ENCODE measurements at places on chromosomes 6 and 20.
A peak's percentile ranks its signal among the peaks of the same experiment; 100 is the strongest.

DNA sequence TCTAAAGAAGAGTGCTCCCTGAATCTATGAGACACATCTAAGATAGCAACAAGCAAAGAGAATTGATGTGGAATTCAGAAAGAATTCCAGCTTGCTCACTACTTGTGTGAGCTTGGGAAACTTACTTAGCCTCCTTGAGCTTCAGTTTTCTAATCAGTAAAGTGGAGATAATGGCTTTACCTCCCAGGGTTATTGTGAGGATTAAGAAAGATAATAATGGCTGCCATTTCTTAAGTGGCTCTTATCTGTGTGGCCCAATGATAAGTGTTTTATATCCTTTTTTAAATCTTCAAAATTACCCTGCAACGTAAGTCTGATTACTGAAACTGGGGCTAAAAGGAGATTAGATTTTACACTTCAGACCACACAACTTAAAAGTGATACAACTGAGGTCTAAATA lies 418.5 kb downstream of the LMBRD1 start:
- DNase-seq = no peak

DNA sequence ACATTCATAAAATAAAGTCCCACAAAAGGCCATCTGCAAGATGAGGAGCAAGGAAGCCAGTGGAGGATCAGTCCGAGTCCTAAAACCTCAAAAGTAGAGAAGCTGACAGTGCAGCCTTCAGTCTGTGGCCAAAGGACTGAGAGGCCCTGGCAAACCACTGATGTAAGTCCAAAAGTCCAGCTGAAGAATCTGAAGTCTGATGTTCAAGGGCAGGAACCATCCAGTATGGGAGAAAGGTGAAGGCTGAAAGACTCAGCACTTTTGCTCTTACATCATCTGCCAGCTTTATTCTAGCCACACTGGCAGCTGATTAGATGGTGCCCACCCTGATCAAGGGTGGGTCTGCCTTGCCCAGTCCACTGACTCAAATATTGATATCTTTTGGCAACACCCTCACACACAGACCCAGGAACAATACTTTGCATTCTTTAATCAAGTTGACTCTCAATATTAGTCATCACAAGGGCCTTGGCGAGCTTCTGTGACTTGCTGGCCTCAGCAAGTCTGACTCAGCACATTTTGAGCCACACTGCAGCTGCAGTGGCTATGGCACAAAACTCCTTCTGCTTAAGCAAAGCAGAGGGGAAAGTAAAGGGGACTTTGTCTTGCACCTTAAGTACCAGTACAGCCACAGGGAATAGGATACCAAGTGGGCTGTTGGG lies 1370.3 kb upstream of the CITED2 start:
- peak; percentile 40 for DNase-seq

DNA sequence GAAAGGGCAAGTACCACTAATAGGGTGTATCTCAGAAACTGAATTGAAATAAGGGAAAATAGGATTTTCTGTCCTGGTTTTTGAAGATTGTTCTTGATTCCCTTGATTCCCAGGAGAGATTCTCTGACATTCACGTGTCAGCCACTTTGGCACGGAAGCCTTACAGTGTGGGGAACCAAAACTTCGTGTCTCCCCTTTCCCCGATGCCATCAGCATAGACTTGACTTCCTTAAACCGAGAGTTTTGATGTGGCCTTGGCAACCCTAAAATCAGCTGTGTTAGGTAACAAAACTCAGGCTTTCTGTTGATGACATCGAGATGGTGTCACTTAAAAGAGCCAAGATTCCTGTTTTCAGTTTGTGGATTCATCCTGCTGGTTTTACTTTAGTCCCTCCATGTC lies 7.5 kb downstream of the HMGN4 start:
- no peak for DNase-seq

- DNase-seq = no peak
Measured at GRCh38 chr20:17343091-17343490, 116.3 kb downstream of the PCSK2 start.

- no peak for DNase-seq
Measured at GRCh38 chr6:118537574-118537973, 10.5 kb upstream of the PLN start.

GRCh38 chr20:87401-87800 lies at the start of gene DEFB125:
Gene DEFB125 (plus strand): TSS chr20:87672. CDS start chr20:87710, 38 bp downstream.
- DNase-seq = no peak

GRCh38 chr6:37807656-37808055 lies 11.9 kb upstream of the ZFAND3 start:
- DNase-seq = no peak

GRCh38 chr6:11609324-11610071 lies 71.9 kb downstream of the TMEM170B start:
- DNase-seq = peak; percentile 98

GRCh38 chr20:9838378-9839295 lies at the start of gene PAK5:
Gene PAK5 (minus strand): TSS chr20:9839076. CDS start chr20:9644328, 194,748 bp downstream.
- DNase-seq = no peak

DNA sequence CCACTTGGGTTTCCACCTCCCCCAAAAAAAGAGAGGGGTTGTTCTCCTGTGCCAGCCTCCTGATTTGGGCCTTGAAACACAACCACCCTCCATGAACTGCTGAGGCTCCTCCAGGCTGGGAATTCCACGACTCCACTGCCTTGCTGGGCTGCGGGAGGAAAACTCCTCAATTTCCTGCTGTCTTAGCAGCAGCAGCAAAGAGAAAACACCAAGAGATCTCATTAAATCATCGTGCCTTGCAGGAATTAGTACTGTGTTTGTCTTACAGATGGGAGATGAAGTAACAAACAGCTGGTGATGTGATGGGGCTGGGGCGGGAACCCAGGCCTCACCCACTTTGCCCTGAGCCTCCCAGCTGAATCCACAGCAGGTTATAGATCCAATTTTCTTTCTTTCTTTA lies 29.0 kb downstream of the BPIFB1 start:
- no peak for DNase-seq

DNA sequence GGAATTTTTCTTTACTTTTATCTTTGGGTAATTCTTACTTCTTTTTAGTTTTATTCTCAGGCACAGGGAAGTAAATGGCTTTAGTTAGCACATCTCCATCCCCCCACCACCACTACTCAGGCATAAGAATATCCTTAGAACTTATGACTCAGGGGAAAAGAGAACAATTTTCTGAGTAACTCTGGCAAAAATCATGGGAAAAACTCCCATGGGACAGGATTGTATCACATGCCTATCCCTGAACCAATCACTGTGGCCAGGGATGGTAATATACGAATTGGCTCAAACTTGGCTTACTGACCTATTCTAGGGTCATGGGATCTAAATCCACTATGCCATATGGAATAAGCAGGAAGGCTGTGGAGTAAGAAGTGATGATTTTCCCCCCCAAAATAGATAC lies 339.1 kb downstream of the BTBD3 start:
- DNase-seq = no peak

DNA sequence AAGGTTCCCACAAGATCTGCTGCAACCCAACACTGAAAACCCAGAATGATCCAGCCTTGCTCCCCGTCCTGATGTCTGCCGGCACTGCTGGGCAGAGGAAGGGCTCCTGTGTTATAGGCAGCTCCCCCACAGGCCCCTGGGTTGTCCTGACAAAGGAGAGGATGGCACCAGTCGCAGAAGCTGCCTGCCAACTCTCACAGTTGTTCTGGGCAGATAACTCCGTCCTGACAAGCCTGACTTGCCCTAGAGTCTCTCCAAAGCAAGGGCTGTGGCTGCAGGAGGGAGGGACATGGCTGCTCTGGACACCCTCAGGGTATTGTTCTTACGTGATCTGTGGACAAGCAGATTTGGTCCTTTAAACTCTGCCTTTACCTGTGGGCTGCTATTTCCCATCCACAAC lies 243.8 kb downstream of the CDH26 start:
- DNase-seq = no peak

- DNase-seq = no peak
Measured at GRCh38 chr20:46131396-46131795, 13.3 kb downstream of the CD40 start.

DNA sequence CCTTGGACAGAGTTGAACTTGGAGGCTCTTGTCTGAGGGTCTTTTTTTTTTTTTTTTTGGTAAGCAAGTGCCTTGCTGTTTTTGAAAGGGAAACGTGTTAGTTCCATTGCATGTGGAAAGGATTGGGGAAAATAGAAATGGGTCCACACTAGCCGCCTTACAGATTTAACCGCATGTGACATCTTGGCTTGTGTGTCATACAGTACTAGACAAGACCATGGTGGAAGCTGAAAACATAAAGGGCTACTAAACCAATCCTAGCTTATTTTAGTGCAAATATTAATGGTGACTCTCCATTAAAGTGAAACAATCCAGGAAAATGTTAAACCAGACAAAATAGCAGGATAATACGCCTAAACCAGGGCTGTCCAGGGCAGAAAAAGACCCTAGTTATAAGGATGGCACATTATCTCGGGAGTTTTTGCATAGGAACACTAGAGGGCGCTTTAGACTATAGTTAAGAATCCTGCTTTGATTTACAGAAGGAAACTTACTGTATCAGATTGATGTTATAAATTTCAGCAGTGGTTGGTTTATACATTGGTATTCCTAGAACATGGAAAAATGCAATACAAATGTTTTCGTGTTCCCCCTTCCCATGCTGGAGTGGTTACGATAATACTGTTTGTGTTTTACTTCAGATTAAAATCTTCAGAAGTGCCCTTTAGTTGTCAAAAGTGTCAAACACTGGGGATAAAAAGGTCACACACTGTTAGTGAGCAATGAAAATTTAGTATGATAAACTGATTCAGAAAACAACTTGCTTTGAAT lies 59.8 kb upstream of the DEK start:
- peak; percentile 58 for DNase-seq

- DNase-seq = no peak
Measured at GRCh38 chr6:166281104-166281503, 27.1 kb downstream of the PRR18 start.

GRCh38 chr6:10465629-10466499 lies 51.0 kb upstream of the TFAP2A start:
- DNase-seq = no peak

- no peak for DNase-seq
Measured at GRCh38 chr20:36234771-36235320, 1.4 kb upstream of the AAR2 start.

GRCh38 chr20:14331646-14332045 lies 5.8 kb downstream of the FLRT3 start:
- no peak for DNase-seq

- no peak for DNase-seq
Measured at GRCh38 chr6:46773201-46773855, 19.9 kb upstream of the MEP1A start.

DNA sequence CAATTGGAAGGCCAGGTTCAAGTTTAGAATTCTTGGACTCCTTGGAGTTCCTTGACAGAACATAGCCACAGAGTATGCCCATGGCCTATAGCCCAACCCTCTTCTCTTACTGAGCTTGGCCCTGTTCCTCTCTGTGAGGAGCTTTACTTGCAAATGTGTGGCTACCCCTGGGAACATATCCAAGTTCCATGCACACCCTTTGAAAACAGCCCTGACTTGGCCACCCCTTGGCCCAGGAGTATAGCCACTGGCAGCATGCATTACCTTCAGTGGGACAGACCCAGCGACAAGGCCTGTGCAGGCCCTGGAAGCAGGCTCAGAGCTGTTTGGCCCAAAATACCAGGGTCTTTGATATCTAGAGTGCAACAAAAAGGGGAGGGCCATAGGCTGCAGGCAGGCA lies 19.5 kb upstream of the MAS1 start:
- no peak for DNase-seq

DNA sequence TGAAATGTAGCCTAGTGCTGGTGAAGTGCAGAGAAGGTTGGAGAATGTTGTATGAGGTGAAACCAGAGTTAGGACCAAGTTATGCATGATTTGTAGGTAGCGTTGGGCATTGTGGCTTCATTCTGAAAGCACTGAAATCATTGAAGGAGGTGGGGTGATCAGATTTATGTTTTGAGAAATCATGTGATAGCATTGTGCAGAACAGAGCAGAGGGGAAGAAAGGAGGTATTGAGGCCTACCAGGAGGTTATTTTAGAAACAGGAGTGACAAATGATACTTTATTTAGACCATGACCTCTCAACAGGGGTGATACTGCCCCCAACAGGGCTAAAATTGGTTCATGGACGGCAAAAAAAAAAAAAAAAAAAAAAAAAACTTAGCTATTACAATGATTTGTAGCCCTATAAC lies 15.6 kb upstream of the HMGN3 start:
- no peak for DNase-seq

DNA sequence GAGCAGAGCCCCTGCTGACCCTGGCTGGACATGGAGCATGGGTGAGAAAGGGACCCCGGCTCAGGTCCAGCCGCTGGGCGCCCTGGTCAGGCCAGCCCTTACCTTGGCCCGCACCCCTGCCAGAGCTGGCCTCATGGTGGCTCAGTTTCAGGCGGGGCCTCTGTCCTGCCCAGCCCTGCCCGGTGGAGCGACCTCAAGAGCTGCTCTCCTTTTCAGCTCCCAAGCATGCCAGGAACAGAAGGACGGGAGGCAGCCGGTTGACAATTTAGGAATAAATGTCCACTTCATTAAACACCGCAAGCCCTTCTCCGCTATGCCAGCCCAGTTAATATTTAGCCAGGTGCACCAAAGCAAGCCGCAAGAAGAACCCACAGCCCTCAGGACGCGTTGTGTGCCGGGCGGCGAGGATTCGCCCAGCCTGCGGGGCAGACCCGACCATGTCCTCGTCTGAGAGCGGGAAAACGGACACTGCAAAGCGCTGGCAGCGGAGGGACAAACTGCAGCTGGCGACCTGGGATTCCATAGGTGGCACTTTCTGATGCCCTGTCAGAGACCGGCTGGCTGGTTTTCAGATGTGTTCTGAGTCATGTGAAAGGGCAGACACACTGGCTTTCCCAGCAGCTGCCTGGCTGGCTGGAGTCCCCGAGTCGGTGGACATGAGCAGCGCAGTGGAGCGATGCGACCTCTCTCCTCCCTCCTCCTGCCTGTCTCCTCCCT lies 221.9 kb downstream of the TTLL2 start:
- no peak for DNase-seq

- DNase-seq = no peak
Measured at GRCh38 chr6:133130863-133131262, 110.3 kb upstream of the EYA4 start.

- DNase-seq = no peak
Measured at GRCh38 chr6:143107440-143107839, 46.8 kb downstream of the AIG1 start.

DNA sequence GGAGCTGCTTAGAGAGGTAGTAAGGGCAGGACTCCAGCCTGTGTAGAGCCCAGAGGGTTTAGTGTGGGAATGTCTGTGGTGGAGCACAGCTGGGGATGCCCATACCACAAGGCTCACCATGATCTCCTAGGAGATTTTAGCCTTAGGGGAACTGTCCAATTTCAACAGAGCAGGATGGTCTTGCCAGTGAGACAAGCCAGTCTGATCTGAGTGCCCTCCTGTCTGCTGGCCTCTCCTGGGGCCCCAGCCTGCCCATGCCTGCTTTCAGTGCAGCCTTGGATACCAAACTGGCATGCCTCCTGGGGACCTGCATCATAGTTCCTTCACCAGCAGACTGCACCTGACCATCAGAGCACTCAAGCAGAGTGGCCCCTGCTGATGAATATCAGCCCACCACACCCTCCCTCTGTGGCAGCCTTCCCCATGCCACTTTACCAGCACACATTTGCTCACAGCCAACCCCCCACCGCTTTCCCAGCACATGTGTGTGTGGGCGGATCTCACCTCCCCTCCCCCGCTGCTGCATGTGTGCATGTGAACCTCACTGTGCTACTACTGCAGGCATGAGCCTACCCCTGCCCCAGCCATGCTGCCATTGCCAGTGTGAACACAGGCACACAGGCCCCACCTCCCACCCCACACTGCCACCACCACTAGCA lies 7.9 kb upstream of the TREM1 start:
- DNase-seq = no peak

- no peak for DNase-seq
Measured at GRCh38 chr20:49785852-49786175, 26.8 kb upstream of the SLC9A8 start.

GRCh38 chr6:105318660-105319059 lies 84.2 kb downstream of the PREP start:
- no peak for DNase-seq

Measured in HS-27A (cell line).